ENCODE measurements at places on chromosomes 7 and 10.

DNA sequence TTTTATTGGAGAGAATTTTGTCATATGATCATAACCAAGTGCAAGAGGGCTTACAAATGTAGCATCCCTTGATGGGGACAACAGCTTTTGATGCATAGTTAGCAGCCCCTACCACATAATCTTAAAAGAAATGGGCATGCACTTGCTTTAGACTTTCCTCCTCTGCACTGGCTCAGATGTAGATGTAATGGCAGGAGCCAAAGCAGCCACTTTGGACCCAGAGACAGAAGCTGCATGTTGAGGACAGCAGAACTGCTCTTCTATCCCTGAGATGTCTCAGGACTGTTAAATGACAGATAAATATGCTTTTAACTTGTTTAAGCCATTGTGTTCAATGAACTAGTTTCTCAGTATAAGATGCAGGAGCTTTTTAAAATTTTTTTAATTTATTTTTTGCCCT lies 450.7 kb downstream of the TYW1 start:
- DNase-seq: no peak

DNA sequence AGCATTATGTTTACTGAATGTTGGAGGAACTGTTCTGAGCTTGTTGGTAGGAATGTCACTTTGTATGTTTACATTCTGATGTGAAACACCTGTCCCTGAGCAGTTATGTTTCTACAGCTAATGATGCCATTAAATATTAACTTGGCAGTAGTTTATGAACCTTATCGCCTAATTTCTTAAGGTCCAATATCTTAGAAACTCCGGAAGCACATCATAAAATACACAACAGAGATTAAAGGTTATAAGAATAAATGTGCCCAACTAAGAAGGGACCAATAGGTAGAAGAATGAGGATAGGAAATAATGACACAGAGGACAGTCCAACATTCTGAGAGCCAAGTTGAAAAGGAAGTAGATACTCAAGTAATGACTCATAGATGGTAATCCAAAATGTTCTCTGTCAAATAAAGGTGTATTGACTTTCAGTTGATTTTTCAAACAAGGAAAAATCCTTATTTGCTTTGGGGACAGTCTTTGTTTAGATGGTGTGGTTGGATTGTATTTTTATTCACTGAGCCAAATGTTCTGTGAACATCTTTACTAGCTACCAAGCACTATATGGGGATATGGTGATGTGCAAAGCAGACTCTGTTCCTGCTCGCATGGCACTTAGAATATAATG lies 31.9 kb downstream of the LCOR start:
- DNase-seq: no peak

GRCh38 chr7:99193527-99194220 lies 14.2 kb downstream of the KPNA7 start:
- DNase-seq: no peak

GRCh38 chr10:133379152-133379800 lies at the start of gene PAOX:
Gene PAOX, plus strand, starts transcription at chr10:133379262. Its CDS starts 55 bp downstream, at chr10:133379317.
- no peak for DNase-seq

DNA sequence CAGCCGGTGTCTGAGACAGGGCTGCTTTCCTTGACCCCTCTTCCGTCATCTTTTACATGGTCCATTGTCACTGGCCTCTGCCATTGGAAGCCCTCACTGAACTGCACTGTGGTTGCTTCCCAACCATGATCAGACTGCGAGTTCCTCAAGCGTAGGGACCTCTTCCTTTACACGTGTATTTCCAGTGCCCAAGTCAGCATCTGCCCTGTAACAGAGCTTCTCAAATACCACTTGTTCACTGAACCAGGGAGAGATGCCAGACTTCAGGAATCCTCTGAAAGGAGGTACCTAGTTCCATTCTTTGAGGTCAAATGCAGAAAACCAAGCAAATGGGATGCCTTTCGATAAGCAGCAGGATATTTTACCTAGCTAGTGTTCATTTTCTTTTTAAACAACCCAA lies 145.1 kb downstream of the NRP1 start:
- DNase-seq: no peak

GRCh38 chr7:4131063-4131462 lies 551.0 kb upstream of the FOXK1 start:
- DNase-seq: no peak

DNA sequence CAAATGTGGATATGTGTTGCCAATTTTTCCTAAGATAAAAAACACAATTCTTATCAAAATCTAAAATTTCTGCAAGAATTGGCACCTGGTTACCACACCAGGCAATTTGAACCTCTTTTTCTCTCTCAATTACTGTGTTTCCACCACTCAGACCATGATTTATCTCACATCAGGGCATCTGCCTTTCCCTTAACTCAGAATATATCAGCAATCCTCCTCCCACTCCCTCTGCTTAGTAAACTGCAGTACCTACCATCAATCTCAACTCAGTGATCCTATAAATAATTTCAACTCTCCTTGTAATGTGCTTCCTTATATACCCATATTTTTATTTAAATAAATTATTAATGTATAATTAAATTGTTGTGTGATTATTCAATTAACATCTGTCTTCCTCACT lies 212.3 kb upstream of the PCDH15 start:
- DNase-seq: no peak

DNA sequence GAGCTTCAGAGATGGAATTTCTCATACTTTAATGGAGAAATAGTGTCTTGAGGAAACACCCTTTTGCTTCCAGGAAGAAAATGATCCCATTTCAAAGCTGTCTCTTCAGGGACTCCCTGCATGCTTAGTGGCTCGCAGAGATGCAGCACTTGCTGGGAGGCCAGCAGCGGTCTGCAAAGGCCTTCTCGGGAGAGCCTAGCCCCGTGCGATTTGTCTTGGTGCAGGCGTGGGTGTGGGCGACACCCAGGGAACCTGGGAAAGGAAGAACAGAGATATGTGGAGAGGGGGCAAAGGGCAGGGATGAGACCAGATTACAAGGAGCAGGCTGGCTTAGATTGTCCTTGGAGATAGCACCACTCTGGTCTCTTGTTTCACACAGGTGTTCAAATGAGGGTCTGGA lies 352.3 kb upstream of the PODXL start:
- no peak for DNase-seq

DNA sequence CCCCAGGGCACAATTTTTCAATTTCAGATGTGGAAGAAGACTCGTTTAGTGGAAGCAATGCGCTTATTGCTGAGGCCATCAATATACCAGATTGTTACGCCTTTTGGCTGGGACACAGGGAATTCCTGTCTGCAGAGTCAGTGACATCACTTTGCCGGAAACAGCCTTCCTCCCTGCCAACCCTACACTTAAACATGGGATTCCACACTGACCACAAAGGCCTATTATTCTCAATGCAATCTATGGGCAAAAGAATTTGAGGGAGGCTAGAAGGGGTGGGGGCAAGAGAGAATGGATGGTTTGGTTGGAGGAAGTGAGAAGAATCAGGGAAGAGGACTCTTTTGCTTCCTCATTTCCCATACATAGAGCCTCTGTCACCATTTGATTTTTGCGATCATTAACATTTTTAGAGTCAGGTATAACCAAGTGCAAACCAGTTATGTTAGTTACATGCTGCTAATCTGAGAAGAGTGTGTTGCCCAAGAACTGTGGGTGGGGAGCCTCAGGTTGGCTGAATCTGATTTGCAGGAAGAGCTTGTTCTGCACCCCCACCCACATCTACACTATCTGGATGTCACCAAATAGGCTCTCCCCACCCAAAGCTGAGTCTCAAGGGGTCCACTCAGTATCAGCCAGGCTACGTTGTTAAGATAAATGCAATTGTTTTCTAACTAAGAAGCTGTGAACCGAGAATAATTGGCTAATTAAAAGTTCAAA lies 58.2 kb downstream of the ENTPD1 start:
- peak; percentile 87 for DNase-seq

DNA sequence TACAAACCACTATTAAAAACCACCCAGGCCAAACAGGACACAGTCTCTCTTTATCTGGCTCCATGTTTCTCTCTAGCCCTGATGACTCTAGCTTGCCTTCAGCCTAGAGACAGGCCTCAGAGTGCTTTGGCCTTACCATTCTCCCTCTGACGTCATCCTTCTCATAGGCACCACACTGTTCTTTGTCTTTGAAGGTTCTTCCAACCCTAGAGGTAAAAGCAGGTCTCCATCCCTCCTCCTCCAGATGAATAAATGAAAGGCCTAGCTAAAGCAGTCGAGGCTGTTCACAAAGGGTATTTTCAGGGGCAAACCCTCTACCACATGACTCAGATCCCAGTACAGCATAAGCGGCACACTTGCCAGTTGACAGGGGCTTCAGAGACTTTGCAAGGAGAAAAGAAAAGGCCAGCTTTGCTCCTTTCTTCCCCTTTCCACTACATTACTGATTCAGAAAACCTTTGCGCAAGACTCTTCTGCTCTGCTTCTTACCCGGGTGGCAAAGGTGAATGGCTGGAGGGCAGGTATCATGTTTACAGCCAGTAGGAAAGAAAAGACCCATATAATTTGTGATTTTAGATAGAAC lies 14.8 kb downstream of the NFE2L3 start:
- no peak for DNase-seq

DNA sequence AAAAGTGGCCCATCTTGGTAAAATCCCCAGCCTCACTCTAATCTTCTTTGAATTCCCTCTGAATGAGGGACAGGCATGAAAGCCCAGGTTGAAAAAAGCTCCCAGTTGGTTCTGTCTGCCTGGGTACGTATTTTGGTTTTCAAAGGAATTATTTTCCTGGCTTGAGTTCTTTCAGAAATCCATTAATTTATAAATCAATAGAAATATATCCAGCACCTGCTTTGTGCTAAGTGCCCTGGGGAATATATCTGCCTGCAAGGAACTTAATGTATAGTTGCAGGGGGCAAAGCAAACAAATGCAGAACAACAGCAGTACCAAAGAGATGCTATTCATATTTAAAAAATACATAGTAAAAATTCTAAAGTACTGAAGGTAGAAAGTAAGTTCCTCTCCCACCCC lies 362.7 kb downstream of the REEP3 start:
- no peak for DNase-seq

DNA sequence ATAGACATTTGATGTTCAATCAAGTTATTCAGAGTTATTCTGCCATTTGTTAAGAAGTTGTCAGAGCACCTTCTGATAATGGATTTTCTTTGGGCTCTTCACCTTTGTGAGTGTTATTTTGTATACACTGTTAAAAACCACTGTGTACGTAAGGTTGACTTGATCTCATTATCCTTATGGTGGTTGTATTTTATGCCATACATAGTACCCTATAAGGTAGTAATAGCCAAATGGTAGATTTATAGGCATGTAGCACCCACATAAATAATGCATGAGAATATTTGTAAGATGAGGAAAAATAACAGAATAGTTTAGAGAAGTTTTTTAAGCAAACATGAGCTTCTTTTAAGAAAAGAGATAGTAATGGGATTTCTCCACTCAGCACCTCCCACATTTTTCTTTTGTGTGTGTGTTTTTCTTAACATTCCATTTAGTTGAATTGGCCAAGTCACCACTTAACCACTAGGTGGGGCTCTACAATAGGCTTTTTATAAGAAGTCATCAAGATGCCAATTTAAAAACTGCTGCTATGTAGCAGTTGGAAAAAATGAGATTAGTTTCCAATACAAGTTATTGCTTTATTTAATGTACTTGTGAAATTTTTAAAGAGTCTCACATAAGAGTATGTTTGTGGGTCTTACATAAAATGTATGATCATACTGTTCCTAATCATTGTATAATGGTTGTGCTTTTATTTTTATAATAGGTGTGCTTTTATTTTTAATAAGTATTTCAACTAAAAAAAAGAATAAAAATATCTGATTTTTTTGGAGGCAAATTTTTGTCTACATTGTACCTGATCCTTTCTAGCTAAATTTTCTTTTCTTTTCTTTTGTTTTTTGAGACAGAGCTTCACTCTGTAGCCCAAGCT lies 41.1 kb upstream of the STMP1 start:
- DNase-seq: peak; percentile 63

DNA sequence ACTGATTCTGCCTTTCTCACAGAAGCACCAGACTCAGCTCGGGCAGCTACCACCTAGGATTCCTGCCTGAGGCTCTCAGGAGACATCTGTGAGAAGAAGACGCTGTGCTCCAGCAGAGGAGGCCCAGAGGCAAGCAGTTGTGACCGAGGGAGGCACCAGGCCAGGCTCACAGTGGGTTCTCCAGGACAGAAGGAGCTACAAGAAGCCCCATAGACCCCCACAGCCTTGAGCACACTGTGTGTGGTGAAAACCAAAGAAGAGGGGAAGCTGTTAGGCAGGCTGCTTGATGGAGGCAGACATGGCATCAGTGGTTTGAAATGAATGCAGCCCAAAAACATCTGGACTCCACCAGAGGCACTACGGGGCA lies 198.8 kb downstream of the GRID1 start:
- DNase-seq: no peak

DNA sequence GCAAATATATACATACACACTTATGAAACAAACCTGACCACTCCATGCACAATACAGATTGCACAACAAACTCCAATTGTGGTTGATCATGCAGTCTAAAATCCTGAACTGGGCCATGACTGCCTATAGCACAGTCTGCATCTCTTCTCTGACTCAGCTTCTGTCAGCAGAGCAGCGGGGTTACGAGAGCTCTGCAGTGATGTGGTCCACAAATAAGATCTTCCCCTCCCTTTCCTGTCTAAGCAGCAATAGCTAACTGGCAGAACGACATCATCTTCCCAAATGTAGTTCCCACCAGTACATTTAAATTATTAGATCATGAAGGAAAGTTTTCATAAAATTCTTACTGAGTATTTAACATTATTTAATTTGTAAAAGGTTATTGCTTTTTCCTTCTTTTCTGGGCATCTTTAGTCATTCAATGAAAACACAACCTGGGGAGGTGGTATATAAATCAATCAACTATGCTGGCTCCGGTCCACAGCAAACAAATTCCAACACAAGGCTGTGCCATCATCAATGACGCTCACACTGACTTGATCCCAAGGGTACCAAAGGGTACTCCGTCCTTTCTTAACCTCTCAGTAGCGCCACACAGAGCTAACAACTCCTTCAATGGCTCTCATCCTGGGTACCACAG lies 17.1 kb downstream of the ARHGAP21 start:
- DNase-seq: peak; percentile 69

DNA sequence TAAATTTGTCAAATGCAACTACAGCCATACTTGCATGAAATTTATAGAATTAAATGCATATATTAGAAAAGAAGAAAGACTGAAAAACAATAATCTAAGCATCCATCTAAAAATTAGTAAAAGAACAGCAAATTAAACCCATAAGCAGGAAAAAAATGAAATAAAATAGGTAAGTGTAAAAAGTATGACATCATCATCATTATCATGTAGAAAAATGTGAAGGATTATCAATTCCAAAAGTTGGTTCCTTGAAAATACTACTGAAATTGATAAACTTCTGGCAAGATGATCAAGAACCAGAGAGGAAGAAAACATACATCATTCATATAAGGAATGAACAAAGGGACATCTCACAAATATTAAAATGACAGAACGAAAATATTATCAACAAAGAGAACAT lies 19.6 kb upstream of the HECW1 start:
- no peak for DNase-seq

DNA sequence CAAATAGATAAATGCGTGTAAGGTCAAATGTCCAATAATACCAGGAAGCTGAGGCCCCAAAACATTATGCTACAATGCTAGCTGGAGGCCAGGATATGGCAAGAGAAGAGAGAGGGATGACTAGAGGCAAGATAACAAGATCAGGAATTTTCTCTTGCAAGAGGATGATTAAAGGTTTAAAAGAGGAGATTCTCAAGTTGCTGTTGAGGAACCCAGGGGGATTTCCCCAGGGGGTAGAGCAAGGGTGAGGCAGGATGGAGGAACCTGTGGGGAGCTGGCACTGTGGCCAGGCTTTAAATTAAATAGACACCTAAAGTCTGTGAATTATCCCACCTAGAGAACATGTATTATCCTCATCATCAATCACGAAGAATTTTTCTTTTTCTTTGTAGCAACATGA lies 3.4 kb upstream of the TAS2R60 start:
- DNase-seq: no peak
